ENCODE measurements at places on chromosomes 3 and 15.

- no peak for DNase-seq
Measured at GRCh38 chr3:23442598-23443383, 239.7 kb downstream of the UBE2E2 start.

DNA sequence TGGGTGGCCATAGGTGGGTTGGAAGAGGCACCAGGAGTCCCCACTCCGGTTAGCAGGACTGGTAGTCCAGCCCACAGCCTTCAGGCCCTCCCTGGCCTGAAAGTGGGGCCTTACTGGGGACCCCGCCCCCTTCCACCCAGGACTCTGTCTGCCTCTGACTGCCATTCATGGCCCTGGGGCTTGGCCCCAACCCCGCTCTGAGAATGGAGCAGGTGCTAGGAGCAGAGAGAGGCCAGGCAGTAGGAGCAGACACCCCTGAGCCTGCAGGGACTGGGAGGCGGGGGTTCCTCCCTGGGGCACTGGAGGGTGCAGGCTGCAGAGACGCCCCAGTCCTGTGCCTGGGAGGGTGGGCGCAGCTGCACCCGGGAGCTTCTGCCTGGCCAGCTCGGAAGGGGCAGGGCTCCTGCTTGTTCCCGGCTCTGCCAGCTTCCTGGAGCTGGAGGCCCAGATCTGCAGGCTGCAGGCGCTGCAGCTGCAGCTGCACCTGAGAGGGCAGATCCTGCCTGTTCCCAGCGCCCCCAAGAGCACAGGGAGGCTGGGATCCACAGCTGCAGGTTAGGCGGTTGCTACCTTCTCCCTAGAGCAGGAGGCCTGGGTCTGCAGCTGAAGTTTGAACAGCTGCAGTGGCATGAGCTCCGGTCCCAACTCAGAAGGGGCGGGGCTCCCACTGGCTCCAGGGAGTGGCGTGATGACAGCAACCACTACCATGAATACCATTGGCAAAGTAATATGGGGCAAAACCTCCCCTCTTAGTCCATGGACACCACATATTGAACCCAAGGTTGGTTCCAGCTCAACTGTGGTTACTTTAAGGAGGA is 194.7 kb downstream of the SQOR start:
- peak; percentile 78 for DNase-seq

- no peak for DNase-seq
Measured at GRCh38 chr3:173902871-173903270, 505.3 kb downstream of the NLGN1 start.

GRCh38 chr15:61736790-61737189 is 323.5 kb downstream of the VPS13C start:
- DNase-seq = no peak

DNA sequence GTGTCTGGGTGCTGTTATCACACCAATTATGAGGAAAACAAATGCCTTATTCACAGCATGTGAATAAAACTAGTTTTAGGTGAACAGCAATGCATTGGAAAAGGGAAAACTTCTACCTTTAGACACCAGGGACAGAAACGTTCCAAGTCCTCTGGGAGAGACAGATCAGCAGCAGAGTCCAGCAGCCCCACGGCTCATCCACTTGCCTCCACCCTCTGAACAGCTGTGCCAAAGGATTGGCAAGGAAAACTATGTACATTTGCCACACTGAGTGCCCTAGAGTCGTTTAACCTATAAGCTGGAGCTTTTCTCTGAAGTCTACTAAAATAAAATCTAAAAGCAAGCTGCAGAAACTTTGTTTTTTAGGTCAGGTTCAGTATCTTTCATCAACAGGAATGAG is 107.7 kb upstream of the EIF1B start:
- no peak for DNase-seq

- peak; percentile 71 for DNase-seq
Measured at GRCh38 chr3:165837058-165837525, at the start of gene BCHE. TSS of gene BCHE (minus strand) at chr3:165837423. CDS start at chr3:165831033, 6,390 bp downstream.

- peak; percentile 31 for DNase-seq
Measured at GRCh38 chr3:50201573-50202315, 3.3 kb upstream of the SLC38A3 start.

DNA sequence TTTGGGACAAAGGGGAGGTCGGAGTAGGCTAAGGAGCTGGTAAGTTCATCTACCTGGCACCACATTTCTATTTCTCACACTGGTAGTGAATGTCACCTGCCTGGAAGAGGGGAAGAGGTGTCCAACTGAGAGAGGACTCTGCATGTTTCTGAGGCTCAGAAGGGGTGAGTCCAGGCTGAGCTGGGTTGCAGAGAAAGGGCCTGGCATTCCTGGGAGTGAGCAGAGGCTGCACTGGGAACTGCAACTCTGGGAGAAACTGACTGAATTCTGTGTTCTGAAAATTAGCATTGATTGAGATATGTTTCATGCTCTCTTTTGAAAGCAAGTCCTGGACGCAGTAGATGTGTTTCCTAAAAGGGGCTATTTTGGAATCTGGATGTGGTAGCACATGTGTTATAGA is 32.3 kb upstream of the ARNT2 start:
- DNase-seq = no peak

GRCh38 chr15:89129123-89129815 is 41.0 kb downstream of the ABHD2 start:
- peak; percentile 4 for DNase-seq

- DNase-seq = no peak
Measured at GRCh38 chr3:178195824-178196223, 340.4 kb upstream of the KCNMB2 start.

- no peak for DNase-seq
Measured at GRCh38 chr15:25710184-25710583, 152.9 kb downstream of the ATP10A start.

DNA sequence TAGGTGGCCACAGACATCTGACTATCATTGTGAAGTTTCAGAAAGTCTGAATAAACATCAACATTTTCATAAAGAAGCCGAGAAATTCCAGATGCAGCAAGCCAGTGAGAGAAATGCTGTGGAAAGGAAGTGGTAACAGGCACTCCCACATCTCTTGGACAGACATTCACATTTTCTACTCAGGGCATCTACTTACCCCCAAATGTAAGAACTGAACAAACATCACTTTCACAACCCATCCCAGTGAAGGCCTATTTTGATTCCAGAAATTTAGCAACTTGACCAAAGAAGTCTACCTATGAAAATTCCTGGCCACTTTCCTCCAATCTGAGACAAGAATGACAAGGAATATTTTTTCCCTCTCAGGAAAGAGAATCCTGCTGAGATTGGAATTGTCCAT is 224.8 kb upstream of the DCBLD2 start:
- no peak for DNase-seq

GRCh38 chr3:120227710-120228347 is 57.2 kb downstream of the GPR156 start:
- DNase-seq = no peak

DNA sequence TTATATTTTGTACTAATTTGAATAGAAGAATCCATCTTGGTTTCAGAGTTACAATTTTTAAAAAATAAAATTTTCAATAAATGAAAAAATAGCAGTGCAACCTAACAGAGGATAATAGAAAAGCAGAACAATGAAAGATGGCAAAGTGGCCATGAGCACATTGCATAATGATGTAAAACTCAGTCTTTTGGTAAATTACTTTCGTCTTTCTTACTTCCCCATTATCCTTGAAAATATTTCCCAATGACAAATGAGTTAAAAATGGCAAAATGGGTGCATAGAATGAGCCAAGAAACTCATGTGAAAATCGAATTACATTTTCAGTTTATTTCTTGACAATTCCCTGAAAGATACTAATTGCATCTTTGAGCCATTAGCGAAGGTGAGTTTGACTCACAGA is 236.4 kb downstream of the CDIN1 start:
- no peak for DNase-seq

- no peak for DNase-seq
Measured at GRCh38 chr3:58102976-58103451, 94.8 kb downstream of the FLNB start.

DNA sequence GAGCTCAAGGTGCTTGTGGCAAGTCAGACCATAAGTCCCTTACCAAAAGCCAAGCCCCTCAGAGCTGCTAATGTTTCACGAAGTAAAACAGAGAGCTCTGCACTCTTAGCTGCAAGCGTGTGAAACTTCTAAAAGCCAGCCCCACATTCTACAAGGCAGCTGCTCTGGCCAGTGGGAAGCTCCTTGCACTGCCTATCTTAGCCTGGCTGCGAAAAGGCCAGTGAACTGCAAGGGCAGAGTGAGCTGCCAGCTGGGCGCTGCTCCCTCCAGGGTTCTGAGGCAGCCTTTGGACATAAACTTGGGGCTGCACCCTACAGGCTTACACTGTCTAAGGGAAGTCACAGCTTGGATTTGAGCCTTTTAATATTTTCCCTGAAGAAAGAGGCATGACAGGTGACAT is 2.2 kb upstream of the MUSTN1 start:
- DNase-seq = no peak

DNA sequence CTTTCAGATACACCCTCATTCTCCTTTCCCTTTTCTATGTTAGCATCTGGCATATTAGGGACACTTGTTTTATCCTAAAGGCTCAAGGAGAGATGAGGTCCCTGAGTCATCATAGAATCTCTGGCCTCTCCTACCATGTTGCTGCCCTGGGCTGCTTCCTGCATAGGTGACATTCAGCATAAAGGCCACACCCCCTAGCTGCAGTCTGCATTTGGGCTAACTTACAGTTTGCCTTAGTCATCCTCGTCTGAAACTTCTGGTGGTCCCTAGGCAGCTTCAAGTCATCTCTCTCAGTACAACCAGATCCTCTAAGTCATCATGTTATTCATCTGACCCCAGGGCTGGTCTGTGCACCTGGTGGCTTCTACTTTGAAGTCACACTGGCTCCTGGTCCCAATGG is 982.7 kb upstream of the NR2F2 start:
- no peak for DNase-seq

- DNase-seq = no peak
Measured at GRCh38 chr3:161093895-161094294, 11.3 kb downstream of the B3GALNT1 start.

DNA sequence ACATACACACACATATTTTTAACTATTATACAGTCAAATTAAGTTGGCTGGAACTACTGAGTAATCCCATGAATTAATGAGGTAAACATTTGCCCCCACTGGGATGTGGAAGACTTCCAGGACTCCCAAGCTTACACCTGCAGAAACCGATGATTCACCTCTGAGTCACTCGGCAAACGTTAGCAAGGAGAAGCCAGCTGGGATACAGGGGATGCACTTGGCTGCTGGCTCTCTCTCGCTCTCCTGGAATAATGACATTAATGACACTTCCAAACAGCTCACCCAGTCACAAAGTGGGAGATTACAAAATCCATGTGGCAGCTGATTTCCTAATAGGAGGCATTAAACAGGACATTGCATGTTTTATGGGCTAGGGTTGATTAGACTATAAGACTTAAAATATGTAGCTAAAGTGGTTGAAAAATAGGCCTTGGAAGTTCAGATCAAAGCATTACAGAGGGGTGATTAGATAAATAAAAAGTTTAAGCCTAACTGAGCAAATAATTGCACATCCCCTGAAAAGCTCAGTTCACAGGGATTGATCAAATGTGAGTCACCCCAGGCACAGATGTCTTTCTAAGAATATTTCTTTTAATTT is 500.9 kb downstream of the SOX2 start:
- peak; percentile 92 for DNase-seq

DNA sequence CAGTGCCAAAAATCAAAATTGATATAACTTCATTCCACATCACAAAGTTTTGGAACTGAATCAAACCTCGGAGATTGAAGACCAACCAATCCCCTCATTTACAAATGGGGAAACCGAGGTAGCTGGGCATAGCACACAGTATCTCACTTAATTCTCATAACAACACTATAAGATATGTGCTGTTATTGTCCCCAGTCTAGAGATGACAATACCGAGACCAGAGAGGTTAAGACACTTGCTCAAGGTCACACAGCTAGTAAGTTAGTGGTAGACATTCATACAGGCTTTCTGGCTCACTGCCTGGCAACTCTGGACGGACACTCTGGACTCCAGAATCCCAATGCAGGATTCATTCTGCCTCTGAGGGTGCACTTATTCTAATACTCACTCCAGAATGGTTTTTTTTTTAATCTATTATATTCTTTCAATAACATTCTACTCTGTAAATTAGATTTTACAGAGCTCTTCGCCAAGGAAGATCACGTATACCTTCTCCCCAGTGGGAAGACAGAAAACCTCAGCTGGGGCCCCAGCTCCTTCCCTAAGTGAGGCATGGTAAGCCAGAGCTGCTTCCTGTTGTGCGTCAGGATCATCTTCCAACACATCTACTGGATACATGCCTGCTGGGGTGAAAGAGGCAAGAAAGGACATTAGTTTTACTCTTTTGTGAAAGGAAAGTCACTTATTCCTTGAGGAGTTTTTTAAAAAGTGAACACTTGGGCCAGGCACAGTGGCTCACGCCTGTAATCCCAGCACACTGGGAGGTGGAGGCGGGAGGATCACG is 128.4 kb upstream of the IGF1R start:
- no peak for DNase-seq

DNA sequence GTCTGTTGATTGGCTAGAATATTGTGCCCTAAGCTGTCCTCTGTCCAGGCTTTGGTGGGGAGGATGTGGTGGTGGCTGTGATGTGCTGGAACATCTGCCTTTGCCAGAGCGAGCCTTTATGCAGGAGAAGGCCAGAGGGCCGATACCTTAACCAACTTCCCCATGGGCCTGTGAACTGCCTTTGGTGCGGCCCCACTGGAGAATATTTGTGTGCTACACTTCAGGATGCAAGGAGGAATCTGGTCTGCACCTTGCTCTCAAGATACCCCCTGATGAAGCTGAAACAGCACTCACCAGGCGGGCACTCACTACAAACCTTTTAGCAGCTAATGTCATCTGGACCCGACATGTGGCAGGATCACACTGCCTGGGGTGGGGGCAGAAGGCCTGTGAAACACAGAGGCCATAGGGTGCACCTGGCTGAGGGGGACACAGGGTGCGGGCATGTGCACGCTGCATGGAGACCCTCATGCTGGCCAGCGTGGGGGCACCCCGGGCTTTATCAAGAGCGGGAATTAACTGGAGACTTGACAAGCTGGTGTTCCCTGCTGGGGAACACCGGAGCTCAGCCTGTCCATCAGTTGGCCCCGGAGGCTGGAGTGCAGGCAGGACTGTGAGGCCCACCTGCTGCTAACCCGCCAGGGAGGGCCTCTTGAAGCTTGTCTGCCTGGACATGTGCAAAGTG is 16.4 kb downstream of the PRR23E start:
- DNase-seq = no peak

GRCh38 chr3:174529298-174529697 is 329.8 kb upstream of the NAALADL2 start:
- no peak for DNase-seq

DNA sequence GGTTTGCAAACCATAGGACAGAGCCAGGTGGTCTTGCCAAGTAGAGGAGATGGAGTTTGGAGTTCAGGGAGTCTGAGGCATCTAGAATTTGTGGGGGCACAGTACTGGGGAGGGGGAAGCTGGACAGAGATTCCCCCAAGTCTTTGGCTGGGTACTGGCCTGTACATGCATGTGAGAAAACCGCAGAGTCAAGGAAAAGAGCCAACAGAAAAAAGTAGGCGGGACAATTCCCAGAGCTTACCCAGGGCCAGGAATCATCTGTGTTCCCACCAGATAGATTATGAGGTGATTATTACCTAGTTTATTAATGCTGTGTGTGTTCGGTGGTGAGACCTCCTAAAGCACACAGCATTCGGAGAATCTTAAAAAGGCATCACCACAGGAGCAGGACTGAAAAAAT is 11.3 kb downstream of the LYSMD4 start:
- DNase-seq = no peak

GRCh38 chr3:100467133-100467532 is 25.3 kb upstream of the TMEM45A start:
- DNase-seq = no peak

All from SHP77 (cell line).